ENCODE measurements at places on chromosomes 3 and 15.

DNA sequence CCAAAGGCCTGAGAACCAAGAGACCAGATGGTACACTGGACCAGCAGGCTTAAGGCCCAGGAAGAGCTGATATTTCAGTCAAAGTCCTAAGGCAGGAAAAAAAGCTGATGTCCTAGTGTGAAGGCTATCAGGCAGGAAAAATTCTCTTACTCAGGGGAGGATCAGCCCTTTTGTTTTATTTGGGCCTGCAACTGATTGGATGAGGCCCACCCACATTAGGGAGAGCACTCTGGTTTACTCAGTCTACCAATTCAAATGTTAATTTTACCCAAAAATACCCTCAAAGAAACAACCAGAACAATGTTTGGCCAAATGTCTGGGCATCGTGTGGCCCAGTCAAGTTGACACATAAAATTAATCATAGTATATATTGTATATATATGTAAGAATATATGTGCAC, 24.5 kb upstream of the MYRIP start:
- no peak for DNase-seq

GRCh38 chr3:187551416-187551815, 118.8 kb downstream of the SST start:
- DNase-seq: no peak

- DNase-seq: no peak
Observed at GRCh38 chr3:169578381-169579024, 85.0 kb downstream of the MECOM start.

- DNase-seq: no peak
Observed at GRCh38 chr15:35838424-35839111, 292.6 kb upstream of the DPH6 start.

DNA sequence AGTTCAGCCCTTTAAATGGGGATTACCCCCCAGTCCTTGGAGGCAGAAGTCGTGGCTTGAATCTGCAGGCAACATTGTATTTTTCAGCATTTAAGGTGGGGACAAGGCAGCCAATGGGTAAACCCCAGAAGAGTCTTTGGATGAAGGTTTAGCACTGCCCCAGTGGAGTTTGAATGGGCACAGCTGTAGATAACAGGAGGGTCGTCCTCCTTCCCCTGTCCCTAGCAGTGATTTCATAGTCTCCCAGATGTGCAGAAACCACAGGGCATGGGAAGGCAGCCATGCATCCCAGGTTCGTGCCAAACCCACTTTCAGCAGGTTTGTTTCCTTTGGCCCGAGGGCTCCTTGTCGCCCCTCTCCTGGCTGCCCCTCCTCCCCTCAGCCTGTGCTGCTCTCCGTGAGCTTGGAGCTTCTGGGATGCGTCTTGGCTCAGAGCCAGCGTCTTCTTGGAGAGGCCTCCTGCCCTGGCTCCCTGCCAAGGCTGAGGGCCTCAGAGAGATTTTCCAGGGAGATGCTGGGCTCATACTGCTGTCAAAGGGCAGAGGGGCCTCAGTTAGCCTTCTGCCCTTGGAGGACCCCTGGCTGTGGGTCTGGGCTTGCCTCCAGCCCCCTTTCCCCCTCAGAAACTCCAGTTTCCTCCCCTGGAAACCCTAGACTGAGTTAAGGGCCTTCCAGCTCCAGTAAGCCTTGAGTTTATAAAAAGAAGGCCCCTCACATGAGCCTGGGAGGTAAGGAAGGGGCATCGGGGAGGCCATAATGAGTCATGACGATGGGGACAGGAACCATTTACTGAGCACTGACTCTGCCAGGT, 48.9 kb upstream of the POLG start:
- no peak for DNase-seq

- DNase-seq: no peak
Observed at GRCh38 chr15:56741541-56741940, 8.2 kb upstream of the ZNF280D start.

DNA sequence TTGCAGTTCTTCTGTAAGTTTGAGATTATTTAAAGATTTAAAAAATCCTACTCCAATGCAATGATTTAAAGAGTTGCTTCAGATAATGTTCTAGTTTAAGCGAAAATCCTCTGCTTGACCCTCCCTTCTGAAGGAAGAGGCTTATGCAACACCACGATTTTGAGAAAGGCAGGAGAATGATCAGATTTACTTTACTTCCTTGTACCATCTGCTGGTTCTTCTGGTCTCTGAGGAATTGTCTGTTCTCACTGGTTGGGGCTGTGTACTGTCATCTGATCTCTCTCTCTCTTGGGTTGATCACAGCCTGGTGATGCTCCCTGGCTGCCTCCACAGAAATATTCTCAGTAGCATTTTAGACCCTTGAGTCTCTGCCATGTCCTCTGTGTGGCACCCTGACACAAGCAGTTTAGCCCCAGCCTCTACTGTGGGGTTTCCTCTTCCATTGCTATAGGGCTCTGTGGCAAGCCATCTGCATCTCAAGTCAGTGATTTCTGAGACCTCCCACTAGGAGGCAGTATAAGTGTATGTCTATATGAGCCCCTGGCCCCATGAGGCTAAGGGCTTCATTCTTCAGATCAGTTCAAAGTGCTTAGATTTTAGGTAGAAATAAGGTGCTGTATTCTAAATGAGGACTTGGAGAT, 50.8 kb upstream of the PLAAT1 start:
- no peak for DNase-seq
